ENCODE measurements at places on chromosomes 12 and 14.

GRCh38 chr14:86311151-86311550 is 781.2 kb downstream of the FLRT2 start:
- DNase-seq, result no peak

- DNase-seq, result no peak
Measured at GRCh38 chr12:98188650-98189077, 326.7 kb upstream of the TMPO start.

- DNase-seq, result no peak
Measured at GRCh38 chr14:66247662-66248193, 238.4 kb upstream of the CCDC196 start.

DNA sequence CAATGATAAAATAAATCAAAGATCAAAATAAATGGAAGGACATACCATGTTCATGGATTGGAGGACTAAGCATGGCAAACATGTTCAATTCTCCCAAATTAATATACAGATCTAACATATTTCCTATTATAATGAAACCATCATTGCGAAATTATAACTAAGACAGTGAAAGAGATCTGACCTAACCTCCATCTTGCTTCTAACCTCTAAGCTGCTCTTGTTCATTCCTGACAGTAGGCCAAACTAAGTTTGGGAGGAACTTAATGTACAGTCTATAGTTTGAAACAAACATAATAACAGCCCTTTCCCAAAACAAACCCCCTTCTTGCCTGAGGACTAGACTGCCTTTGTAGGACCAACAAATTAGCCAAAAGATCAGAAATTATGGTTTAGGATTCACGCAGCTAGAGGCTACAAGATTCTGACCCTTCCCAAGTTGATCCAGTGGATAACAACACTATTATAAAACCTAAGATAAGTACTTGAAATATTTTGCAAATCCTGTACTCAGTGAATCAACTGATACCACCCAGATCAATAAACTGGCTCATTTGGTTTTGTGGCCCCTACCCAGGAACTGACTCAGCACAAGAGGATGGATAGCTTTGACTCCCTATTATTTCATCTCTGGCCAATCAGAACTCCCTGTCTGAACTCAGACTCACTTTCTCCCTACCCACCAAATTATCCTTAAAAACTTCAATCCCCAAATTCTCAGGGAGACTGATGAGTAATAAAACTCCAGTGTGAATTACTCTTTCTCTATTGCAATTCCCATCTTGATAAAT is 41.7 kb upstream of the OR5AU1 start:
- no peak for DNase-seq

DNA sequence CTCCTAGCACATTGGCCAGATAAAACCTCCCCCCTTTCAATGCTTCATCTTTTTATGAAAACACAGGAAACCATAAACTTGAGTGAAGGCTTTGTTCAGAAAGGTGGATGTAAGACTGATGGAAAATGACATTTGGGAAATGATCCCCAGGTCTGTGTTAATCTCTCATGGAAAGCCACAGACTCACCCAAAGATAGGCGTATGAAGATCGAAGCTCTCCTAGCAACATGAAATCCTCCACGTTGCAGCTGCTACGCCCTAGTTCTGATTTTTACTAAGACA is 63.4 kb upstream of the PTGR2 start:
- DNase-seq, result no peak

DNA sequence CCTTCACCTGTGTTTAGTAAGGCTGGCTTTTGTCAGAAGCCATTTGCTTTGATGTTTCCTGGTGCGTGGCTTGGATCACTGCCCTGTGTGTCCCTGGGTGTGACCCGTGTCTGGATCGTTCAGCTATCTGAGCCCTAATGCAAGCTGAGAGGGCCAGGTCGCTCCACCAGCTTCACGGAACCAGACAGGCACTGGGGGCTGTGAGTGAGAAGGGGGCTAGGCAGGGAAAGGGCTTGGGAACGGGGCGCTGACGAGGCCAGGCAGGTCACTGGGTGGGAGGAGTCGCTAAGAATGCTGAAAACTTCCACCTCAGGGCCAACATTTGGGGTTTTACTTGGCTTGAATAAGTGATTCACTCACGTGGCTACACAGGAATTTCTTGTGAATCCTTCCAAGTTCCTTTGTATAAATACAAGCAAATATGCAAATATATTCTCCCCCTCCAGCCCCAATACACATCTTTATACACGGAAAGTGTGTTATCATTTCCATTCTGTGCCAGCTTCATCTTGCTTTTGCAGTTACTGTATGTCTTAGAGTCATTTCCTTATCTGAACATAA is 24.2 kb upstream of the MMP17 start:
- no peak for DNase-seq

- DNase-seq, result no peak
Measured at GRCh38 chr14:82657186-82657675, 1123.6 kb upstream of the SEL1L start.

DNA sequence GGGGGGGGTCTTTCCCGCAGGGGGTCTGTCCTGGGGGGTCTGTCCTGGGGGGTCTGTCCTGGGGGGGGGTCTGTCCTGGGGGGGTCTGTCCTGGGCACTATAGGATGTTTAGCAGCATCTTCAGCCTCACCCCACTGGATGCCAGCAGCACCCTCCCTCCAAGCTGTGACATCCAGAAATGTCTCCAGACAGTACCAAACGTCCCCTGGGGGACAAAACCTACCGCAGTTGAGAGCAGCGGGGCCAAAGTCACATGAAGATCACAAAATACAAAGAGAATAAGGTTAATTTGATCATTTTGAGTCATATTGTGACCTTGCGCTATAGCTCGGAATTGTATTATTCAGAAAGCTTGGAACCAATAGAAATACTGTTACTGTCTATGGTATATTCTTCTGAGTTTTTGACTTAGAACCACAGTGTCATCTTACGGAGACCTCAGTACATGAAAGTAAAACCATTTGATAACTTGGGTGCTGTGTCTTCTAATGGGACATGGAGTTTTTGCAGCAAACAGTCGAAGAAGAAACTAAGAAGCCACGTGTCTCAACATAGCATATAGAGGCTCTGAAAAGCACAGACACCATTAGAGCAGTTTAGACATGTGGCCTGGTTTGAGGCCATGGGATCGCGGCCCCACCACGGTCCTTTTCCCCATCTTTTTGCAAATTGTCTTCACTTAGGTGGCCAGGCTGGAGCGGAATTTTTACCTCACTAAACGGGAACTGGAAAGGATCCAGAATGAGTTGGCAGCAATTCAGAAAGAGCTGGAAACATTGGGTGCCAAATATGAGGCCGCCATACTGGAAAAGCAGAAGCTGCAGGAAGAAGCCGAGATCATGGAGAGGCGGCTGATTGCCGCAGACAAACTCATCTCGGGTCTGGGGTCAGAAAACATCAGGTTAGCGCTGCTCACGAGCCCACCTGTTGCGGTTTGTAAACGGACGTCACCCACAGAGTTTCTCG is 59.9 kb downstream of the CCDC92 start:
- no peak for DNase-seq

DNA sequence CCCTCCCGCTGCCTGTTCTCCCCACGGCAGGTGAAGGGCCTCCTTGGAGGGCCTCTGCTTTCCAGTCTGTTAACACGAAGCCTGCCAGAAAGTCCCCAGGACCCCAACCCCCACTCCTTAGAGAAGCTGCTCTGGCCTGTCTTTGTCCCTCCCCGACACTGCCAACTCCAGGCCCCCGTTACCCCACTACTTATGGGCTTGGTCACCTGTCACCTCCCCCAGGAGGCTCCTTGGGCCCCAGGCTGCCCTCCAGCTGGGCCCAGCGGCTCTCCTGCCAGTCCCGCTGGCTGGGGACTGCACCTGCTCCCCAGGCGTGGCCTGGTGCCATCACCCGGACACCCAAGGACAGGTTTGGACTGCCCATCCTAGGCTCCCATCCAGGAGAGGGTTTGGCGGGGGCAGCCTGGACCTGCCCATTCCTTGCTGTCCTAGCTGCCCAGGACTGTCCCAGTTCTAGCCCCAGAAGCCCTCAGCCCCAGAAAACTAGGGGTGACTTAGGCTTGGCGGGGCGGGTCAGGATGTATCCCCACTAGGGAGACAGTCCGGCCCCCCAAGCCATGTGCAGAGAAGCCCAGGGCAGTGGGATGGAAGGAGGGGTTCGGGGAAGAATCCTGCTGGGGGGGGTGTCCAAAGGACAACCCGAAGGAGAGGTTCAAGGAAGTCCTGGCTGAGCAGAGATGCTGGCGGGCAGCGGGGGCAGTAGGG is 155.7 kb upstream of the C14orf180 start:
- DNase-seq, result no peak

GRCh38 chr12:2860170-2860569 is 3.3 kb upstream of the TEX52 start:
- DNase-seq, result no peak

Measured in stimulated activated CD4-positive, alpha-beta T cell treated with anti-CD3 and anti-CD28 coated beads, Interleukin-4, amount 100 ng/mL, for 24 hours (primary cell).